ENCODE measurements at places on chromosomes 2 and 18.
A peak's percentile ranks its signal among the peaks of the same experiment; 100 is the strongest.

DNA sequence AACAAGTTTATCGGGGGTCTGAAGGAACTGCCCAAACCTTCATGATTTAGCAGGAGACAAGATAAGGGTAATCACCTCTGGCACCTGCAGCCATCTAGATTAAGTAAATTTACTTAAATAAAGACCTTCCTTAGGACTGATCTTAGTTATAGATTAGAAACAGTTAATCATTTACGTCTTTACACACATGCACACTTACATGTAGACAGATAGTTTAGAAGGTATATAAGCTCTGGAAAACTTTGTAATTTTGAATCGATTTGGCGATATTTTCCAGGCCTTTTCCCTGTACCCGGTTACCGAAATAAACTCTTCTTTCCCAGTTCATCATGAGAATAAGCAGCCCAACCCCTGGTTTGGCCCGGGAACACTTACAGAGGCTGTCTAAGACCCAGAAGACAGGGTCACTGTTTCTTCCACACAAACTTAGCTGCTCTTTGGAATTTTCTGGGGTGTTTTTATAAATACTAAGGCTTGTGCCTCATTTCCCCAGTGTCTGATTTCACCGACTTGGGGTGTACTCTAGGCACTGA, 560 bp upstream of the SKA1 start:
- peak overlapping the region; percentile 86 for H3K27ac ChIP-seq
- H3K36me3 ChIP-seq, result no peaks in the 10 kb centered on the region
- H3K27me3 ChIP-seq, result no peaks in the 10 kb centered on the region
- H3K4me3 ChIP-seq, result peak overlapping the region; percentile 51
- peaks cover 3% of the 10 kb centered on the region for H3K4me1 ChIP-seq

DNA sequence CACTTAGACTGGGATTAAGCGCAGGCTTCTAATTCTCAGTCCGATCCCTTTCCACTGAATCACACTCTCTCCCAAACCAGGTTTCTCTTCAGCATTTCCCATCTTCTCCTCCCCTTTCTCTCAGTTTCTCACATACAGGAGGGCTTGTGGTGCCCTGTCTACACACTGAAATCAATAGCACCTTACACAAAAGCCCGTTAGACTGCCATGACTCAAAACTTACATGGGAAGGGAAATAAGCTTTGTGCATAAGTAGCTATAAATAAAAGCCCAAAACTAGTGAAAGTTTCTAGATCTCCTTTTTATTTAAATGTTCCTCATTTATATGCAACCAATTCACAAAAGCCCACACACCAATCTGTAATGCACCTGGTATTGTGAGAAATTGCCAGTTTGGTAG, 318.4 kb downstream of the TXNL1 start:
- DNase-seq, result no peak
- peaks cover 6% of the 10 kb centered on the region for H3K4me1 ChIP-seq
- no peaks in the 10 kb centered on the region for H3K27me3 ChIP-seq

DNA sequence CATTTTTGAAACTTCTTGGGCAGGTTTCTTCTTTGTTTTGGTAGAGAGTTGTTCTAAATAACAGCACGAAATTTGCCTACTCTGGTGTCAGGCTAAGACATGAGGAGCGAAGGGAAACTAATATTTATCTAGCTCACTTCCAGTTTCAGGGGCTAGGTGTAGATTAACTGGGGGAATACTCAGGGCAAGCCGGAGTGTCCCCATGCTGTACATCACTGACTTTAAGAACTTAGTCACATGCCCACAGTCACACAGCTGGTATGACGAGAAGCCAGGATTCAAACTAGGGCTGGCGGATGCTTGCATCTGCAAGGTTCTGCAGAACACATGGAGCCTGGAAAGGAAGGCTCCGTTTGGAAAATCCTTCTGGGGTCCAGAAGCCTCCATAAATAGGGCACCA, 133.3 kb downstream of the ALPK2 start:
- peaks cover 15% of the 10 kb centered on the region for H3K27me3 ChIP-seq
- no peaks in the 10 kb centered on the region for H3K4me1 ChIP-seq
- H3K36me3 ChIP-seq, result no peaks in the 10 kb centered on the region
- no peak for DNase-seq
- H3K4me3 ChIP-seq, result no peak overlapping the region

- no peak overlapping the region for H3K4me3 ChIP-seq
- no peaks in the 10 kb centered on the region for H3K36me3 ChIP-seq
- DNase-seq, result no peak
- no peaks in the 10 kb centered on the region for H3K4me1 ChIP-seq
- no peak overlapping the region for H3K27ac ChIP-seq
Observed at GRCh38 chr2:63522950-63523349, 65.3 kb downstream of the WDPCP start.

DNA sequence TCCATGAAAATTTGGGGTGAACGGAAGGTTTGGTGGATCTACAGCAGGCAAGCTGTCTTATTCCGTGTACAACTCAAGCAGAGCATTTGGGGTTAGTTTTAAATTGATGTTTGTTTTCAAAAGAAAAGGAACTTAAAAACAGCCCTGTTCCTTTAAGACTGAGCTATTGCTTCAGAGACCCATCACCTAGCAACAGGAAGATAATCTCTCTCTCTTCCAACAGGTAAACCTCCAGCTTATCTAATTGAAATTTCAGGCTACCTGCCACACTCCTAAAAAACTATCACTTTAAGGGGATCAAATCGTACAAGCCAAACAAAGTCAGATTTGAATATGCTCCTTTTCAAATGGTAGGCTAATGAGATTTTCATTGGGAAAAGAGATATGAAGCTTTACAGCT, 101.8 kb downstream of the RNF152 start:
- no peak overlapping the region for H3K27ac ChIP-seq
- H3K27me3 ChIP-seq, result no peaks in the 10 kb centered on the region
- no peak for DNase-seq
- H3K36me3 ChIP-seq, result no peaks in the 10 kb centered on the region
- no peak overlapping the region for H3K4me3 ChIP-seq
- no peaks in the 10 kb centered on the region for H3K4me1 ChIP-seq

DNA sequence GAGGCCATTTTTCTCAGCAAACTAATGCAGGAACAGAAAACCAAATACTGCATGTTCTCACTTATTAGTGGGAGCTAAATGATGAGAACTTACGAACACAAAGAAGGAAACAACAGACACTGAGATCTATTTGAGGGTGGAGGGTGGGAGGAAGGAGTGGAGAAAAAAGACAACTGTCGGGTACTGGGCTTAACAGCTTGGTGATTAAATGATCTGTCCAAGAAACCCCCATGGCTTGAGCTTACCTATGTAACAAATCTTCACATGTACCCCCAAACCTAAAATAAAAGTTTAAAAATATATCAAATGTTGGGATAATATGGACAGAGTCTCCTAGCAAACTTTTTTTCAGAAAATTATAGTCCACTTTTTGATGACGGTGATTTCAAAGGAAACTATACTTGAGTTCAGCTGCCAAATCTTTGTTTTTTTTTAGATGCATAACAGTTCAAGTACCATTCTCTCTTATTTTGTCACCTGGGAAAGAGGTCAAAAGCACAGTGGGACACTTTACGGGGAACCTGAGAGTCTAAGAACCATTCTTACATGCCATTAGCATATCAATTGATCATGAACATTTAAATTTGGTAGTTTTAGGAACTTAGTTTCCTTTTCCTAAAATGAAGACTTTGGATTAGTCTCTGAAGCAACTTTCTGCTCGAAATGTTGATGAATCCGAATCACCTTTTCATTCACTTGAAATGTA, 835.0 kb downstream of the NRXN1 start:
- no peaks in the 10 kb centered on the region for H3K4me1 ChIP-seq
- no peaks in the 10 kb centered on the region for H3K36me3 ChIP-seq
- no peak overlapping the region for H3K27ac ChIP-seq
- no peak overlapping the region for H3K4me3 ChIP-seq
- DNase-seq, result no peak
- no peaks in the 10 kb centered on the region for H3K27me3 ChIP-seq

DNA sequence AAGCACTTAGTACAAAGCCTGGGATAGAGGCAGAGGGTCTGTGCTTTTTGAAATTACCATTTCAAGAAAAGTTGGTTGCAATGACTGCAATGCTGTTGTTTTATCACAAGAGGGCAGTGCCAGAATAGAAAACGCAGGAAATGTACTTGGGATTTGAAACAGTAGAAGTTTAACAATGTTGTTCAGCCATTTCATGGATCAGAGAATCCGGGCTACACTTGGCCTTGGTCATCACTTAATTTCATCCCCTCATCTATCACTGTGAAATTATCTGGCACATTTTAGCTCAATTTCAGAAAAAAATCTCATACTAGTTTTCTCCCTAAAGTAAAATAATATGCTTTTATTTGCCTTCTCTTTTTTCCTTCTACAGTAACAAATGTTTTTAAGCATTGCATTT, 70.8 kb downstream of the RAPGEF4 start:
- DNase-seq, result peak; percentile 33
- H3K36me3 ChIP-seq, result no peaks in the 10 kb centered on the region
- peaks cover 11% of the 10 kb centered on the region for H3K4me1 ChIP-seq
- H3K27ac ChIP-seq, result no peak overlapping the region

DNA sequence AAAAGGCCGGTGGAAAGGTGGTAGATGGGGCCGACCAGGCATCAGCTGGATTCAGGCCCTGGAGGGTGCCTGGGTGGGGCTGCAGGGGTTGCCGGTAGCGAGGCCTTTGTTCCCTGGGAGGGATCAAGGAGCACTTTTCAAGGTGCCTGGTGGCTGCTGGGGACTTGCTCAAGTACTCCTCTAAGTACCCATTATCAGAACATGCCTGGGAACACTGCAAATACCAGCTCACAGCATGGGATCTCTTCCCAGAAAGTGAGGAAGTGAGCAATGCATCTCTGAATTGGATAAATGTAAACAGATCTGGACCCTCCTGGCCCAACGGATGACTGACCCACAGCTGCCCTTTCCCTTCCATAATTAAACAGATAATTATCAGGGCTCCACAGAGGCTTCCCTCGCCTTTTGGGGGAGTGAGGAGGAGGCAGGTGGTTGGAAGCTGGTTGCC, 210.5 kb downstream of the SH3RF3 start:
- H3K4me3 ChIP-seq, result no peak overlapping the region

GRCh38 chr2:118975133-118975532, 33.1 kb downstream of the MARCO start:
- H3K4me1 ChIP-seq, result no peaks in the 10 kb centered on the region
- no peak overlapping the region for H3K4me3 ChIP-seq
- no peaks in the 10 kb centered on the region for H3K36me3 ChIP-seq
- H3K27me3 ChIP-seq, result no peaks in the 10 kb centered on the region
- DNase-seq, result no peak
- H3K27ac ChIP-seq, result no peak overlapping the region

DNA sequence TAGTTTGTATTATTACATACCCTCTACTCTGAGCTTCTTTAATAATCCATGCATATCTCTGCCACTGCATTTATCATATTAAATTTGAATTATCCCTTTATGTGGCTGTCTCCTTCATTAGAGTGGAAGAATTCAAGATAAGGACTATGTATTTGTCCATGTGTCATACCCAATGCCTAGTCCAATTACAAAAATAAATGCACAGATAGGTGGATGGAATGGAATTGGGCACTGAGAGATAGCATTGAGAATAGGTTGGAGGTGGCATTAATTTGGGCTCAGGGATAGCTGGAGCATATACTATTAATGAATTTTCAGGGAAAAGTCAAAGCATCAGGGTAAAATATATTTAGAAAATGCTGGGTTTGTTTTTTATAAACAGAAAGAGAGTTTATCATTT, 893.2 kb downstream of the EPHA4 start:
- no peak overlapping the region for H3K27ac ChIP-seq
- H3K36me3 ChIP-seq, result no peaks in the 10 kb centered on the region
- H3K4me3 ChIP-seq, result no peak overlapping the region
- no peak for DNase-seq
- H3K27me3 ChIP-seq, result no peaks in the 10 kb centered on the region
- no peaks in the 10 kb centered on the region for H3K4me1 ChIP-seq

GRCh38 chr2:175097297-175097696, 70.7 kb downstream of the ATF2 start:
- no peaks in the 10 kb centered on the region for H3K27me3 ChIP-seq
- no peak overlapping the region for H3K4me3 ChIP-seq
- no peak overlapping the region for H3K27ac ChIP-seq
- DNase-seq, result no peak
- peaks cover 12% of the 10 kb centered on the region for H3K36me3 ChIP-seq
- no peaks in the 10 kb centered on the region for H3K4me1 ChIP-seq

GRCh38 chr2:40284797-40285196, 167.1 kb downstream of the SLC8A1 start:
- no peak overlapping the region for H3K27ac ChIP-seq
- H3K4me3 ChIP-seq, result no peak overlapping the region
- H3K36me3 ChIP-seq, result no peaks in the 10 kb centered on the region
- no peaks in the 10 kb centered on the region for H3K4me1 ChIP-seq
- H3K27me3 ChIP-seq, result no peaks in the 10 kb centered on the region

DNA sequence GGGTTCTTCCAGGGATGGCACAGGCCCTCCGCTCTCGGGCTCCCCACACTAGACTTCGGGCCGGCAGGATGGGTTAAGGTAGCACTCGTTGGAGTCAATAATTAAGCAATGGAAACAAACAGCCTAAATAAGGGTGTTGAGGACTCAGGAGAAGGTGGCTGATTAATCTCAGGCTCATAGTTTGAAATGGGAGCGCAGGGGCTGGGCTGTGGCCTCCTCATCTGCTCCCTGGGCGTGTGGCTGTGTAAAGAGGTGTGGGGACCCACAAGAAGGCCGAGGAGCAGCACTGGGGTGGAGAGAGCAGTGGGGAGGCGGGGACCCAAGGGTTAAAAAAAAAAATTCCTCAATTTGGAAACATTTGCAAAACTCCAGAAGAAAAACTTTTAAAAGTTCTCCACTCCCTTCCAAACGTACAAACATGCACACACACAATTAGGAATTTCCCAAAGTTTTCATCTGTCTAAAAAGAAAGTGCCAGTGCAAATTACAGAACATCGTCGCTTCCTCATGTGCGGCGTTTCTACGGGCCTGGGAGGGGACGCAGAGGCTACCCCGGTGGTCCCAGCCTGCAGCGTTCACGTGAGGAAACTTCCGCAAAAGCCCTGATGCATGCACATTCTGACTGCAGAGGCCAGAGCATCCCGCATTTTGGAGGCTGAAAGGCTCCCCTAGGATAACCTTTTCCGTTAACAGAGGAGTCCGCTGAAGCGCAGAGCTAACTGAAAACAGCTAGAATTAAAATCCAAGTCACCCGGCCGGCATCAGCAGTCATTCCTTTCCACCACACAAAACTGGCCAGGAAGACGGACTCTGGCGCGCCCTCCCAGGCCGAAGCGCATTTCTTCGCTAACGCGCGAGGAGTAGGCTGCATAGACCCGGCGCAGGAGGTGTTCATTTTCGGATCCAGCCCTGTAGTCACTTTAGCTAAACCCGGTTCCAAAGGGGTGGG, 1.0 kb upstream of the TUBB6 start:
- DNase-seq, result no peak
- peaks cover 66% of the 10 kb centered on the region for H3K27me3 ChIP-seq
- H3K27ac ChIP-seq, result peak overlapping the region; percentile 47
- H3K4me1 ChIP-seq, result peaks cover 14% of the 10 kb centered on the region
- peak overlapping the region; percentile 52 for H3K4me3 ChIP-seq
